ENCODE measurements at places on chromosomes 12 and 14. TPM values are rescaled to one million over a fixed set of nuclear protein-coding genes. Genes with fewer than 3 reads are reported as not detected.

KRT1 gene
- not detected for polyA plus RNA-seq

BCAT1 gene
- polyA plus RNA-seq: 21.6 TPM

ITGA7 gene
- 0.67 TPM for polyA plus RNA-seq

IQSEC3 gene
- polyA plus RNA-seq: not detected

IFNG gene
- not detected for polyA plus RNA-seq

EVL gene
- polyA plus RNA-seq: 34.6 TPM

LHX5 gene
- polyA plus RNA-seq: not detected

ST8SIA1 gene
- polyA plus RNA-seq: not detected

SLC5A8 gene
- polyA plus RNA-seq: not detected

NPAS3 gene
- polyA plus RNA-seq: 0.06 TPM

KRT78 gene
- not detected for polyA plus RNA-seq

HSPB8 gene
- polyA plus RNA-seq: 14.7 TPM

RNU7-1 gene
- not detected for polyA plus RNA-seq

NAB2 gene
- polyA plus RNA-seq: 14.6 TPM

OR6C2 gene
- polyA plus RNA-seq: not detected

DAO gene
- not detected for polyA plus RNA-seq

RHOJ gene
- polyA plus RNA-seq: 485 TPM

NAA25 gene
- 3.9 TPM for polyA plus RNA-seq

RNASE7 gene
- polyA plus RNA-seq: not detected

CELA1 gene
- not detected for polyA plus RNA-seq

GUCY2C gene
- polyA plus RNA-seq: not detected

SLC2A14 gene
- polyA plus RNA-seq: not detected

R3HDM2 gene
- 26.1 TPM for polyA plus RNA-seq

CNTN1 gene
- 0.02 TPM for polyA plus RNA-seq

SPTB gene
- polyA plus RNA-seq: 0.03 TPM

CLEC1B gene
- polyA plus RNA-seq: not detected

P2RX2 gene
- polyA plus RNA-seq: not detected

DNAL1 gene
- 2.1 TPM for polyA plus RNA-seq
